ENCODE measurements at places on chromosomes 5 and 9.

- no peak for DNase-seq
These were observed 207.6 kb downstream of the ZNF462 start for GRCh38 chr9:107070586-107070985.

DNA sequence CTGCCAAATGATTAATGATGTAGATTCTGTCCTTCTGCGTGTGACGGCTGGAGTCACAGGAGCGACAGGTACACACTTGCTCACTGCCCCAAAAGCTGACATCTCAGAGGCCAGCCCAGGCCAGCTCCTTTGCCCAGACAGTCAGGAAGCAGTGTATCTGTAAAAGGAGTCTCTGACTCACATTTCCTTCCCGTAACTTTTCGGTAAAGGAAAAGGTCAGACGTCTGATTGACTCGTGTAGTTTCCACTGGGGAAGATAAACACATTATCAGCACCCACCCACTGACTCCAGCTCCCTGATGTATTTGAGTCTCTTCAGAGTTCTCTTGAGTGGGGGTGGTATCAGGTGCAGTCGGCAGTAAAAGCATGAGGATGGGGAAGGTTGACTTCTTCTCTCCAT is 64.4 kb upstream of the WWC1 start:
- DNase-seq: no peak

DNA sequence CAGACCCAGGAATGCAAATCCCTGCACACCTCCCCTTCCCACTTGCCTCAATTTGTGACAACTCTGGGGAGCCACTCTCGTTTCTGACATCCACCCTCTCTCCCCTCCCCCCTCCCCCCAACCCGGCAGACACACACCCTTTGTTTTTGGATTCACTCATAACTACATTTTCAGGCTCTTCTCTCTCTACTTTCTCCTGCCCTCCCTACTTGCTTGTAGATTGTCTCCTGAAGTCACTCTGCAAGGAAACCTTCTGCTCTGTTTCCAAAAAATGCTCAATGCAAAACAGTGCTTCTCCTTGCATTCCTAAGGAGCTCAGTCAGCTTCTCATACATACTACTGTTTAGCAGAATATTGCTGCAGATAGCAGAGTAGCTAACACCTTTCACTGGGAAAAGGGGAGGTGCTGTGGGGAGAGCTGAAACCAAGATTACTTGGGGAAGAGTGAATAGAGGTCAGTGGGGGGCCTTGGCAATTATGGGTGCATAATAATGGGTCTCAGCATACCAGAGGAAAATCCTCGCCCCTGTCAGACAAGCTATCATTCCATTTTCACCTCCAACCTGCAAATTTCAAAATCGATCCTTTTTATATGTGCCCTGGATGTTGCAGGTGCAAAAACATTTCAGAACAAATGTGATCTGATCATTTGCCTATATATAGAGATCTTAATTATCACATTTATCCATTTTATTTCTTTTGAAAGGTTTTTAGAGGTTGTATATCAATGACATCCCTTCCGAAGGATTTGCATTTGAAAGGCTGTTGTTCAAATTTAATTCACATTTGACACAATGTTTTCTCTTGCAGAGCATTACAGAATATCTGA is 1860.7 kb upstream of the WWC1 start:
- no peak for DNase-seq

GRCh38 chr9:121319383-121319780 is 50.7 kb downstream of the STOM start:
- no peak for DNase-seq

DNA sequence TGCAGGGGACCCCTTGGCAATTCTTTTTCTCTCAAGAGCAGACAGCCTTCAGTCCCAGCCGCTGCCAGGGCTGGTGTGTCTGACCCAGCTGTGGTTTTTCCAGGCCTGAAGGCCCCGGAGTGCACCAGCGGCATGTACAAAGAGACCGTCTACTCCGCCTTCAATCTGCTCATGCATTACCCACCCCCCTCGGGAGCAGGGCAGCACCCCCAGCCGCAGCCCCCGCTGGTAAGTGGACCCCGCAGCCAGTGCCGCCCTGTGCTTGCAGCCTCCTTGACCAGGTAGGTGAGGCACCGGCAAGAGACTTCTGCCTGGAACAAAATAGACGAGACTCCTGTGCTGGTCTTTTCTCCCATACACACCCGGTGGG is 1.3 kb downstream of the TCF7 start:
- no peak for DNase-seq

GRCh38 chr9:71552480-71552879 is 215.8 kb downstream of the CEMIP2 start:
- no peak for DNase-seq

DNA sequence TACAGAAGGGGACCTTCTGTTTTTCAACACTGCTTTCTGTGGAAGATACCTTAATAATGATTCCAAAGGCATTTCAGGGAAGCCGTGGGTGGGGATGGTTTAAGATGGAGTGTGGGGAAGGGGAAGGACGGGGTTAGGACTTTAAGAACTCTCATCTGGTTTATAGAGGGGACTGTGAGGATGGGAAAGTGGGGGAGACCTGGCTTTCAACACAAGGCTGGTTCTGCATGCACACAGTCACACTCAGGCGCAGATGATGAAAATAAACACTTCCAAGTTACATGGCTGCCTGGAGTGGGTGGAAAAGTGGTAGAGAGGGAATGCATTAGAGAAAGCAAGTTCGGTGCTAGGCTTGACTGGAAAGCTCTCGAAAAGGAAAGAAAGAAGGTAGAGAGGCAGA is 4.9 kb downstream of the MSANTD3 start:
- DNase-seq: no peak

- DNase-seq: no peak
These were observed 33.6 kb downstream of the COL15A1 start for GRCh38 chr9:98977246-98977714.

DNA sequence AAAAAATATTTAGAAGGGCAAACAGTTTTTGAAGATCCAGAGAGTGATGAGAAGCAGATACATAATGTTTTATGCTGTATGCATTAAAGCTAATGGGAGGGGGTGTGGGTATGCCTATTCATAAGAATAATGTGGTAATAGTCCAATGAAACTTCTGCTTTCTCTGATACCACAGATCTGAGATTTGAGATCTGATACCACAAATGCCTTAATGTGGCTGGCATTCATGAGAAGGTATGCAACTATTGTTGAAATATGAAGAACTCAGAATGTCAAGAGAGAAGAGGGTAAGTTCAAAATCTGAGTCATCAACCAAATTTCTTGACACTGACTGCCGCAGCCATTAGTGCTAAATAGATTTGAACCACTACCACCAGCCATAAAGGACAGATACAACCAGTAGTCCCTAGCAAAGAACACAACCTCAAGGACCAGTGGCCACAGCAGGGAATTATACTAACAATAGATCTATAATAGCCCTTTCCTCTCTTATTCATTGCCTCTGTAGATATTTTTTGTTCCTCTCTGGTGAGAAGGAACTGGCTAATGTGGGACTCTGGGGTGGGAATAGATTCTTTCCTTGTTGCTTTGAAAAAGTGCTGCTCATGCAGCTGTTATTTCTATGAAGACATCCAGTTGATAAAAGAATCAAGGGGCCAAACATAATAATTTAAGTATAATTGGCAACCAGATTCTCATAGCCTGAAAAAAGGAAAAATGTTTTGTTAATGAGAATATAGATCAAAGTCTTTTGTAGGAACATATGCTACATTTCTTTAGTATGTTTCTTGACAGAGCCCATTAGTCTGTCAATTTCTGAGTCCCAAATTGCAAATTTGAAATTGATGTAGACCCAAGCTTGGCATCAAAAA is 256.5 kb upstream of the ZNF608 start:
- DNase-seq: no peak

DNA sequence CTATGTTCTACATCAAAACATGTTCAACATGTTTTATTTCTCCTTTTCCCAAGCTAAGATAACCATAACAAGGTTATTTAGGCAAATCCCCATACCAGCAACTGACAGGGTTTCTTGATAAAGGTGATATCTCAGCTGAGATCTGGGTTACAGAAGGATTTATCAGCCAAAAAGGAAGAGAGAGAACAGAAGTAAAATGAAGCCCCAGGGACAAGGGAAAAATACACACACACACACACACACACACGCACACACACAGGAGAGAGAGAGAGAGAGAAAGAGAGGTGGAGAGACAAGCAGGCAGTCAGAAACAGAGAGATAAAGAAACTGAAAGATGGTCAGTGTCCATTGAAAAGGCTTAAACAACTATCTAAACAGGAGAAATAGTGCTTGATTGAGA is 19.7 kb upstream of the MLLT3 start:
- no peak for DNase-seq

GRCh38 chr9:37961351-37961750 is 57.4 kb upstream of the SLC25A51 start:
- no peak for DNase-seq

GRCh38 chr5:59593439-59594007 is 300.0 kb downstream of the PDE4D start:
- no peak for DNase-seq

DNA sequence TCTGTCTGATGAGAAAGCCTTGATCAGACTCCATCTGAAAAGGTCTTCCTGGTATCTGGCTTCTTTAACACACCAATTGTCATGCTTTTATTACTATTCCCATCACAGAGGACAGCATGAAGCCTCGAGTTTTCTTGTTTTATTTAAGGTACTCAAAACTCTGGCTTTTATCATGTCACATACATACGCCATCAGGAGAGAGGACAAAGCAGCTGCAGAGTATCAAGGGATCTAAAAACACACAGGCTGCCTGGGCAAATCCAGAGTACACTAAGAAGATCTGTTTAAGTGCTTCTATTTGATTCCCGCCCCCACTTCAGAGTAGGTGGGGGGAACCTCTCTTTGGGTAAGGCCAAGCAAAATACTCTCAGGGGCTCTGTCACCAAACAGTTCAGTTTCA is 277.2 kb downstream of the SPOCK1 start:
- no peak for DNase-seq

GRCh38 chr5:148829734-148830133 is 3.3 kb downstream of the ADRB2 start:
- DNase-seq: no peak

- DNase-seq: no peak
These were observed 70.7 kb upstream of the RANBP6 start for GRCh38 chr9:6086006-6086655.

- DNase-seq: no peak
These were observed 24.7 kb downstream of the TBCA start for GRCh38 chr5:77751328-77752023.

DNA sequence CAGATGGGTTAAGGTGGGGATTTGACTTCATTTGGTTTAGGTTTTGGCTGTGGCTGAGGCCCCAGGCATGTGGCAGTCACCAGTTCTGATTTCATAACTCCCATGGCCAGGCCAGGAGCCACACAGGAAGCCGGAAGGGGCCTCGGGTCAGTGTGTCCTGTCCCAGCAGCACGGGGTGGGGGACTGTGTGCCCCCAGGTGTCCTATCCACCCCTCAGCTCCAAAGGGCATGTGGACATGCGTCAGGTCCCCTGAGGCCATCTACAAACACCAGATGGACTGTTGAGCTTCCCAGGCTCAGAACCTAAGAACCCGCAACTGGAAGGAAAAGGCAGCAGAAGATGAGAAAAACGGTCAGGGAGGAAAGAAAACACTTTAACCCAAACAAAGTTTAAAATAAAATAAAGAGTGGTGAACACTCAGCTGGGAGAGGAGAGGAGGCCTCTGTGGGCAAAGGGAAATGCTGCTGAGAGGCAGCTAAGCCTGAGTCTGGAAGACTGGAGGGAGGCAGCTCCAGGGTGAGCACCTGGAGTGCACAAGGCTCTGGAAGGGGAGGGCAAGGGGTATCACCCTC is 260.8 kb downstream of the AUH start:
- DNase-seq: no peak

GRCh38 chr5:123520677-123521247 is 8.8 kb downstream of the CSNK1G3 start:
- no peak for DNase-seq
